ENCODE measurements at places on chromosomes 7 and 10.

GRCh38 chr7:77537136-77537777 lies at the start of gene PTPN12:
TSS of gene PTPN12 (plus strand) at chr7:77537295. CDS start at chr7:77537547, 252 bp downstream.
- DNase-seq = no peak

GRCh38 chr10:4174197-4174596 lies 389.2 kb upstream of the KLF6 start:
- no peak for DNase-seq

GRCh38 chr10:132096223-132096622 lies 30.5 kb downstream of the JAKMIP3 start:
- peak; percentile 5 for DNase-seq

GRCh38 chr10:43452356-43452914 lies 15.5 kb downstream of the ZNF487 start:
- DNase-seq = no peak

GRCh38 chr10:117684046-117684610 lies 141.6 kb downstream of the EMX2 start:
- no peak for DNase-seq

DNA sequence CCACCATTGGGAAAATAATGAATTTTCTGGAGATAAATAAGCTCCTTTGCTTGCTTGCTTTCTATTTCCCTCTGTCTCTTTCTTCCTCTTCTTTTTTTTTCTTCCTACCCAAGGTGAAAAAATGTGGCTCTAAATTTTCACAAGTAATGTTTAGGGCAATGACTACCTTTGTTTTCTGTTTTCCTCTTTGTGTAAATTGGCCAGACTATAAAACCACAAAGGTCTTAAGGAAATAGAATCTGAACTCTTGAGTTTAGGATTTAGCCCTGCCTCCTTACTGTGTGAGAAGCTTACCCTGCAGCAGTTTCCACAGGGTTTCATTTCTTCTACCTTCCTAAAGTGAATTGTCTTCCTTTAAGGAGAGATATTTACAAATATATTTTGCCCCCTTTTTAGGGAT lies 330.4 kb downstream of the ARL4A start:
- no peak for DNase-seq

GRCh38 chr10:6729861-6730344 lies 149.8 kb upstream of the PRKCQ start:
- no peak for DNase-seq

GRCh38 chr7:127413326-127413725 lies 20.8 kb upstream of the ZNF800 start:
- no peak for DNase-seq

DNA sequence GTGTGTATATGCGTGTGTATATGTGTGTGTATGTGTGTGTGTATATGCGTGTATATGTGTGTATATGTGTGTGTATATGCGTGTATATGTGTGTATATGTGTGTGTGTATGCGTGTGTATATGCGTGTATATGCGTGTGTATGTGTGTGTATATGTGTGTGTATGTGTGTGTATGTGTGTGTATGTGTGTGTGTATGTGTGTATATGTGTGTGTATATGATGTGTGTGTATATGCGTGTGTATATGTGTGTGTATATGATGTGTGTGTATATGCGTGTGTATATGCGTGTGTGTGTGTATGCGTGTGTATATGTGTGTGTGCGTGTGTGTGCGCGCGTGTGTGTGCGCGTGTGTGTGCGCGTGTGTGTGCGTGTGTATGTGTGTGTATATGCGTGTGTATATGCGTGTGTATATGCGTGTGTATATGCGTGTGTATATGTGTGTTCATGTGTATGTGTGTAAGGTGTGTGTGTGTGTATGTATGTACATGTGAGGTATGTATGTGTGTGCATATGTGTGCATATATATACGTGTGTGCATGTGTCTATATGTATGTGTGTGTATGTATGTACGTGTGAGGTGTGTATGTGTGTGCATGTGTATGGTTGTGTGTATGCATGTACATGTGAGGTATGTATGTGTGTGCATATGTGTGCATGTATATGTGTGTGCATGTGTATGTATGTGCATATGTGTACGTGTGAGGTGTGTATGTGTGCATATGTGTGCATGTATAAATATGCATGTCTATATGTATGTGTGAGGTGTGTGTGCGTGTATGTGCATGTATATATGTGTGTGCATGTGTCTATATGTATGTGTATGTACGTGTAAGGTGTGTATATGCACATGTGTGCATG lies 6.0 kb downstream of the UCN3 start:
- DNase-seq = no peak

DNA sequence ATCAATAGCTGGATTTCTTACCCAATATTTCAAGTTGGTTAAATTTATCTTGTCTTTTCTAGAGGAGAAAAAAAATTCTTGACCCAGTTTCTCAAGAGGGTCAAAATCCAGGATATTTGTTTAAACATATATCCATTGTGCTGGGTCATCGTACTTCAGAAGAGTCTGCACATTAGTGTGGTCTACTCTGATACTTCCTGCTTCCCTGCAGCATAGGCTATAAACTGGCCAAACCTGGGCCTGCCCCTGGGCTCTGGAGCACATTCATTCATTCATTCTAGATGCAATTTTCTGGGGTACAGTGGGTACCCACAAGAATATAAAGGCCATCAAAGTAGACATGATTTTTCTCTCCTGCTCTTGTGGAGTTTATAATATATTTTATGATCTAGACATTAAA lies 142.1 kb upstream of the WNT16 start:
- no peak for DNase-seq

- DNase-seq = no peak
Measured at GRCh38 chr10:79387466-79387973, 40.3 kb downstream of the PPIF start.

DNA sequence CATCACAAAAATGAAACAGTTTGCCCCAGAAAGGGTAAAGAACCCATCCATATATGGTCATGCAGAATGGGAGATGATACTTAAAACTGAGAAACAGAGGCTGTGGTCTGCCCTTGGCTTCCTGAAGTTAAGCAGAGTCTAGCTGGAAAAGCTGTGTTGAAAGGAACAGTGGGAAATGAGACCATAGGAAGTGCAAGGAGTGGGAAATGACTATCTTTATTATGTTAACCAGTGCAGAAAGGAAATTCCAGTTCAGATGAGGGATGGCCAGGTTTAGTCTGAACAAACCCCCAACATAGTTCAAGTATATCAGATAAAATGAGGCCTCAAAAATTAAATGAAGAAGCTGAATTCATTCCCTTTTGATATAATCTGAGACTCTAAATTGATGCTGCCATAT lies 112.2 kb upstream of the TARP start:
- DNase-seq = no peak

DNA sequence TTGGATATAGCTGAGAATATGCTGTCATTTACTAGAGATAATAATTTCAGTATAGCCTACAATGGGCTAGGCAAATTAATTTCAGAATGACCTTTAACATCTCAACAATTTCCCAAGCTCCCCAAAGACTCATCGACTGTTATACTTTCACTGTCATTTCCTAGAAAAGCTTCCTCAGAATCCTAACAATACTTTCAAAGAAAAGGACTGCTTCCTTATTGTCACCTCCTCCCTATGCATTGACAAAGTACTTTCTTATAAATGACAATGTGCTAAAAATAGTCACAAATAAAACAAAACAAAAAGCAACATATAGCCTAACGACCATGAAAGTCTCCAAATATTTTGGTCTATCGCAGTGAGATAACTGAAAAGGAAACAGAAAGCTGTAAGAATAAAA lies 272.6 kb downstream of the ELMO1 start:
- no peak for DNase-seq

Data from GM04503 (cell line).